ENCODE measurements at places on chromosomes 11 and 22.

- DNase-seq = peak; percentile 16
Observed at GRCh38 chr22:28462041-28462440, 217.6 kb downstream of the TTC28 start.

DNA sequence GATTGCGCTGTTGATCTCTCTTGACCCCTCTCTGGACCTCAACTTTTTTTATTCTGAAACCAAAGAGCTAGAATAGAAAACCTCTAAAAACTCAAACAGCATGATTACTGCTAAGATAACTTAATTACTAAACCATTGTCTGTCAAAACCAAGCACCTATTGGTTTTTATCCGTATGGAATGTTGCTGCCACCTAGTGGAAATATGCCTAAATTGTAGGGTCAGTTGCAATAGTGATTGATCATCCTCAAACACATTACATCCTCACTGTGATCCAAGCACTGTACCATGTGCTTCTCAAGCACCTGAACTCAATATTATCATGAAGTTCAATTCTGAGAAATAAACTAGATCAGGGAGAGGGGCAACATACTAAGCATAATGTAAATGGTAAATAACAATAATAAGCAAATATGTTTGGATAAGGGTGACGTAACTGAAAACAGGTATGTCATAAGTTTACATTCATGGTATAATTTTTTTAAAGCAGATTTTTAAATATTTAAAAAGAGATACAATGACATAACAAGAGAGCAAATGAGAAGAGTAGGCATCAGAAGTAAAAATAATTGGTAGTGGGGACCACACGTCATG lies 3.8 kb upstream of the OR5A2 start:
- DNase-seq = peak; percentile 63

DNA sequence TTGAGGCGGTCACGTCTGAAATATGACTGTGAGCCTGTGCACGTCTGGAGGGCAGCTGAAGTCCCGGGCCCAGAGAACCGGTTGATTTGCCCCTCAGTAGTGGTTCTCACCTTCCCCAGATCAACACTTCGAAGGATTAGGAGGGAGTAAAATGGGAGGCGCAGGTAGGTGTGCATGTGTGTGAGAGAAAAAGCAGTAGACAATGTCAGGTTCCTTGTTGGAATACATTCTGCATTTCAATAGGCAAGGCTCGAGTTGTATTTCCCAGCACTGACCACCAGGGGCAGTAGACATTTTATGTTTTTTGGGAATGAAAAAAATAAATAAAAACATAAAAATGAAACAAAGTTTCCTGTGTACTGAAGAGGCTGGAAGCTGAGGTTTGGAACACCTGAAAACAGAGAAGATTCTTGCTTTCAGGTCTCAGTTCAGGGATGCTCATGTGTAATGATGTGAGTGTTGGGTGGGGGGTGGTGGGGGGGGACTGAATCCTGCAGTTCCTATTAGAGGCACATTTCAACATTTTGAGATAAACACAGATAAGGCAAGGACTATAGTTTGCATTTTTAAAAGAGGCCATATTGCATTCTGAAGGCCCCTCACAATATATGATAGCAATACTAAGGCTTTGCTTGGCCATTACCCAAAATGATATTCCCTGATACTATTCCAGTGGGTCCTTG lies 333.9 kb downstream of the CADM1 start:
- peak; percentile 27 for DNase-seq

- no peak for DNase-seq
Observed at GRCh38 chr11:28058333-28058732, 49.6 kb downstream of the KIF18A start.

- DNase-seq = no peak
Observed at GRCh38 chr11:122242731-122243130, 126.7 kb upstream of the BLID start.

- no peak for DNase-seq
Observed at GRCh38 chr11:121711939-121712338, 259.2 kb upstream of the SORL1-AS1 start.

GRCh38 chr11:12785901-12786300 lies 111.7 kb downstream of the TEAD1 start:
- DNase-seq = no peak

DNA sequence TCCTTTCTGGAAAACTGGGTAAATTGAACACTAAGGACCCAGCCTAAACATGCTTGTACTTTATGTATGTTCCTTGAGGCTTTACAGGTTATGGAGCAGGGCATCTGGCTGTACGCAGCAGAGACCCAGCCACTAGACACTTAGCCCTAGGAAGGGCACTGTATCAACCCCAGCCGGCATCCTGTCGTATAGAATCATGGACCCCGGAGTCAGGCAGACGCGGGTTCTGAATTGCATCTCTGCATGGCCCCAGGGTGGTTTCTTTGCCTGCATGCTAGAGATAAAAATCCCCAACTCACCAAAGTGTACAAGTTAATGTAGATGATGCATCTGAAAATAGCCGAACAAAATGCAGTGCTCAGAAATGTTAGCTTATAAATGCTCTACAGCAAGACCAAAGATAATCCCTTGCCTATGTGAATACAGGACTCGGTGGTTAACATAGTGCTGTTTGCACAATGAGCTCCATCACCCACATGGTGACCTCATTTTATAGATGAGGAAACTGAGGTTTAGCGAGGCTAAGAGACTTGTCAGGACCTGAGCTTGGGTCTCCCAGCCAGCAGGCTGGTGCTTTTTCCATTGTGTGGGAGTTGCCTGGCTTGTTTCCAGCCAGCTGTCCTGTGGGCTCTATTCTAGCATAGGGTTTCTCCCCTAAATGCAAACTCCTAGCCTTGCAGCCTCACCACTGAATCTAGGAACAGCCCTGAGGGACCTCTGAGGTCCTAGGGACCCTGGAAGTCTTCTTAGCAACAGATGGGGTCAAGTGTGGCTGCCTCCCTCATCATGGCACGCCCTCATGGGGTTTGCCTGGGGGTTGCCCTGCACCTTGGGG lies 7.3 kb downstream of the CD6 start:
- DNase-seq = peak; percentile 72

GRCh38 chr11:28223577-28223976 lies 115.4 kb downstream of the METTL15 start:
- DNase-seq = no peak

- no peak for DNase-seq
Observed at GRCh38 chr11:96424693-96425092, 34.9 kb downstream of the JRKL start.

DNA sequence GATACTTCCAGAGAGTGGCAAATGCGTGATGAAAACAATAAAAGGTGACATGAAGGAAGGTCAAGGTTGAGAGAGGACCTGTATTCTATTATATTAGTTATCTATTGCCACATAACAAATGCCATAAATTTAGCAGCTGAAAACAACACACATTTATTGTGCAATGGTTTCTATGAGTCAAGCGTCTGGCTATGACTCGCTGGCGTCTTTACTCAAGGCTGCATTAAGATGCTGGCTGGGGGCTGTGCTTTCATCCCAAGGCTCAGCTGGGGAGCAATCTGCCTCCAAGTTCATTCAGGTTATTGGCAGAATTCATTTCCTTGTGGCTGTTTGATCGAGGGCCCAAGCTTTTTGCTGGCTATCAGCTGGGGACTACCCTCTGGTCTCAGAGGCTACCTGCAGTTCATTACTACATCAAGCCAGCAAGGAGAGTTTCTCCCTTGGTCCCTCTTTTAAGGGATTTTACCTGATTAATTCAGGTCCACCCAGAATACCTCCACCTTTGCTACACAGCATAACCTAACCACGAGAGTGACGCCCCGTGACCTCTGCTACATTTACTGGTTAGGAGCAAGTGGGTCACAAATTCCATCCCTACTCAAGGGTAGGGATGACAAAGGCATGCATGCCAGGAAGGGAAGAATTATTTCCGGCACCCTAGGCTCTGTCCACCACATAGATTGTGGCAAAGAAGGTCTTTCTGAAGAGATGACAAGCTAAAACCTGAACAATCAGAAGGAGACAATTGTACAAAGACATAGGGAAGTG lies 549.1 kb downstream of the MN1 start:
- no peak for DNase-seq

DNA sequence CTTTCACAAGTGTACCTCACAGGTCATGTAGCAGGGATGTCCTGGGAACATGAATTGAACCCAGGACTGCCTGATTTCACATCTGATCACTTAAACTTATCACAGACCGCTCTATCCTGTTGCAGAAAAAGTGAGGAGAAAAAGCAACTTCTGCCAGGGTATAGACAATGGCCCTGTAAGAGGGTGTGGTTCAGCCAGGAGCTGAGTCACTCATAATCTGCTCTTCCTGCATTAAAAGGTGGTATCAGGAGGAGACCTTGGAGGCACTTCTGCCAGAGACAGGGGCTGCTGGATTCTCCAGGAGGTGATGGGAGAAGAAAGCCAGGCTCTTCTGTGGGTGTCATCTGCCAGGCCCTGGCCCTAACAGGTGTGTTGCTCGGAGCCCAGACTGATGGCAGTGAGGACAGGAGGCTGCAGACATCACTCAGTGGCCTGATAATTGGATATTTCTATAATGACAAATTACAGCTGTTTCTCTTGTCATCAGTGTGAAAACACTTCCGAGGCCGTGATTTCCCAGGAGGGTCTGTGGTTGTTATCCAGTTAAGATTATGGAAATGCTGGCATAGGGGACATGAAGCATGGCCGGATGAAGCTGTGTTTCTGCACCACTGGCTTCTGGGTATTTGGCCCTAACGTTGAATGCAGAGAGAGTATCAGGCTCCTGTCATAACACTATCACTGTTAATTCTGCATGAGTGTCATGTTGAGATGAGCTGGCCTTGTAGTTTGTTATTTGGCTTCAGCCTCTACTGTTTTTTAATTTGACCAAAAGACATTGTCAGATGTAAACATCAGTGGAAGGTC lies 125.1 kb upstream of the ZBED5 start:
- no peak for DNase-seq

DNA sequence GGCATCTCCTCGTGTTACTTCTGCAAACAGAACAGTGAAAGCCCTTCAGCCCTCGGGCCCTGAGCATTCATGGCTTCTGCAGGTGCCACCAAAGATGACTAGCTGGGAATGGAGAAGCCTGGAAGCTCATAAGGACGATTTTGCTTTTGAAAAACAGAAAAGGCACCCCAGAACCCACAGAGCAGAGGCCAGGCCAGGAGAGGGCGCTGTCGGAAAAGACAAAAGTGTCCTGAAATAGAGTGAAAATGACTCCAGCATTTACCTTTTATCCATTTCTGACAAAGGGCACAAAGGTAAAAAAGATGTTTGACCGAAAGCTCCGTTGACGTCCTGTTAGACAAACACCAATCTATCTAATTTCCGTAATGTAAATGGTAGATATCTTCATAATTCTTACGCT lies 37.6 kb downstream of the ZNF195 start:
- peak; percentile 39 for DNase-seq

GRCh38 chr11:67439321-67440228 lies 2.1 kb upstream of the PTPRCAP start:
- peak; percentile 32 for DNase-seq

GRCh38 chr11:77776455-77776854 lies 44.1 kb downstream of the RSF1 start:
- DNase-seq = peak; percentile 16

GRCh38 chr11:47055534-47055933 lies 119.0 kb downstream of the CSTPP1 start:
- DNase-seq = no peak

DNA sequence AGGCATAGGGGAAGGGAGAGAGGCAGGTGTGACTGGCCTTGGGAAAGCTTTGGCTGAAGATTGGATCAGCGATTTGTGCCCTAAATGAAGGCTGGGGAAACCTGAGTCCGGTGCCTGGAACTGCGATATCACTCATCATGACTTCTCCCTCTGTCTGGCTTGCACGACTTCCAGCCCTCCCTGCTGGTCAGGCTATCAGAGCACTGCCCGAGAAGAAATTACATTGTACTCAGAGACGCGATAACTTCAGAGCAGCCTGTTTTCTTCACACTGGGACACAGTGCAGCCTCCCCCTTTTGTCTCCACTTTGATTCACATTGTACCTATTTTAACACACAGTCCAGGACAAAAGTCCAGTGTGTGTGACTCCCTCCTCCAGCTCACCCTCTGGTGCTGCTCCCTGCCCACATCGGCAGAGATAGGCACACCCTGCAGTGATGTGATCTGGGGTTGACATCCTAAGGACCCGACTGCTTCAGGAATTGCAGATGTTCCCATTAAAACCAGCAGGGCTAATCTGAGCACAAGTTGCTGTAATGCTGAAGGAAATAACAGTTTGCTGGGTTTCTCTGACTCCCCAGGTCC lies 62.1 kb upstream of the CADM1 start:
- DNase-seq = no peak

DNA sequence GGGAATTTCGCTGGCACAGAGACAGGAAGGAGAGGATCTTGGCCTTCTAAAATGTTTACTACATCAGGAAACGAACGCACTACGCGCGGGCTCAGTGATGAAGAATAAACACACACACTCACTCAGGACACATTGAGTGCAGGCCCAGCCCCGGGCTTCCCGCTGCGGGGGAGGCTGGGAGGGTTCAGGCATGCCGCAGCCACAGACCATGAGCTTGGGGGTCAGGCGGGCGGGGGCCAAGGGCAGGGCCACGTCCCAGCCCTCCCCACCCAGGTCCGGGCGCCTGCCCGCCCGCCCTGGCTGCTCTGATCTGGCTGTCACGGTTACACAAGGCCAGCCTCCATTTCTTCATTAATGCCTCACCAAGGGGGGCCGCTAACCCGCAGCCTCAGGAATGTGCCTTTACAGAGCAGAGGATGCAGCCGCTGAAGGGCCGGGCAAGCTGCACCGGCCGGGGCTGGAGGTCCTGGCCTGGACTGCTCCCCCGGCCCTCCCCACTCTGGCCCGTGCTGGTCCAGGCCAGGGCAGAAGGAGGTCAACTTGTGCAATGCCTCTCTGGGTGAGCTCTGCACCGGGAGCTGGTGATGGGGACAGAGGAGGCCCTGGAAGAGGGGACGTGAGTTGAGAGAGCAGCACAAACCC lies 41.7 kb downstream of the IGF2 start:
- DNase-seq = no peak

DNA sequence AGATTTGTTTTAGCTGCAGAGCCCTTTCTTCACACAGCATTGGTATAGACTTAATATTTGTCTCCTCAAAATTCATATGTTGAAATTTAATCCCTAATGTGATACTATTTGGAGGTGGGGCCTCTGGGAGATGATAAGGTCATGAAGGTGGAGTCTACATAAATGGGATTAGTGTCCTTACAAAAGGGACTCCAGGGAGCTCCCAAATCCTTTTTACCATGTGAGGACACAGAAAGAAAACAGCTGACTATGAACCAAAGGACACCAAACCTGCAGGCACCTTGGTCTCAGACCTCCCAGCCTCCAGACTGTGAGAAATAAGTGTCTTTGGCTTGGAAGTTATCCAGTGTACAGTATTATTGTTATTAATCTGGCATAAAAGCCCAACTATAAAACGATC lies 10.2 kb downstream of the SLC35F2 start:
- DNase-seq = no peak

DNA sequence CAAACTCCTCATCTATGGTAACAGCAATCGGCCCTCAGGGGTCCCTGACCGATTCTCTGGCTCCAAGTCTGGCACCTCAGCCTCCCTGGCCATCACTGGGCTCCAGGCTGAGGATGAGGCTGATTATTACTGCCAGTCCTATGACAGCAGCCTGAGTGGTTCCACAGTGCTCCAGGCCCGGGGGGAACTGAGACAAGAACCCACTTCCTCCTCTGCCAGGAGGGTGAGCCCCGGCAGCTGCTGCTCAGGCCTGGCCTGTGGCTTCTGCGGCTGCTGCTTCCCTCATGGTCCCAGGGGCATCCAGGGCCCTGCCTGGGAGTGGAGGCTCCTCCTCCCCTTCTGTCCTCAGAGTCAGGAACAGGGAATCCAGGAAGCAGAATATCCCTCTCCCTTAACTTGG lies 98.4 kb downstream of the ZNF280B start:
- DNase-seq = peak; percentile 53
